Activated CD4-positive, alpha-beta T cell treated with anti-CD3 and anti-CD28 coated beads, Interleukin-10, Interleukin-2, amounts not matched to agents 100 ng/mL and 50 ng/mL, durations not matched to agents 16 hours and 8 hours (primary cell): ENCODE measurements at places on chromosomes 2 and 18.
A peak's percentile ranks its signal among the peaks of the same experiment; 100 is the strongest.

GRCh38 chr2:85168942-85169341 lies 35.8 kb downstream of the TCF7L1 start:
- DNase-seq, result no peak

- DNase-seq, result no peak
Observed at GRCh38 chr18:46856973-46857372, 60.3 kb downstream of the PIAS2 start.

DNA sequence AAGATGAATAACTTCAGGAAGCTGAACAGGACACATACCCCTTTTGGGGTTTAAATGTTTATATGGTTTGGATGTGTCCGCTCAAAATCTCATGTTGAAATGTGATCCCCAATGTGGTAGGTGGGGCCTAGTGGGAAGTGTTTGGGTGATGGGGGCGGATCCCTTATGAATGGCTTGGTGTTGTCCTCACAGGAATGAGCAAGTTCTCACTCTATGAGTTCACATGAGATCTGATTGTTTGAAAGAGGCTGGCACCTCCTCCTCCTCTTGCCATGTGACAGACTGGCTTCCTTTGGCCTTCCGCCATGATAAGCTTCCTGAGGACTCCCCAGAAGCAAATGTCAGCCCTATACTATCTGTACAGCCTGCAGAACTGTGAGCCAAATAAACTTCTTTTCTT lies 88.6 kb upstream of the ZNF532 start:
- no peak for DNase-seq

GRCh38 chr2:36277146-36277808 lies 78.3 kb upstream of the CRIM1 start:
- peak; percentile 74 for DNase-seq

- no peak for DNase-seq
Observed at GRCh38 chr2:194826241-194826640, 830.8 kb upstream of the SLC39A10 start.

DNA sequence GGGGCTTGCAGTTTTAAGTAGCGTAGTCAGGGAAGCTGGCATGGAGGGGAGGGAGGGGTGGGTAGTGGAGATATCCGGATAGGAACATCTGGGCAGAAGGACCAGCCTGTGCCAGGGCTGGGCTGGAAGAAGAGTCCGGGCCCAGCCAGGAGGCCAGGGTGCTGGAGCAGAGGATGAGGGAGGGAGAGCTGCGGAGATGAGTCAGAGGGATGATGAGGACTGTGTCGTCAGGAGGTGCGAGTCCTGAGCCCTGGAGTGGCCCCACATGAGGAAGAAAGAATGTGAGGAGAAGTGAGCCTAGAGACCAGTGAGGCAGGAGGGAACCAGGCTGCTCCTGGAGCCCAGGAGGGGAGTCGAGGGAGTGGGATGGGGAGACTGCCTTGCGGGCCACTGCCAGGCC lies 82.4 kb downstream of the CTIF start:
- DNase-seq, result no peak

GRCh38 chr2:218325566-218326160 lies 31.0 kb upstream of the CATIP start:
- DNase-seq, result no peak

- no peak for DNase-seq
Observed at GRCh38 chr18:26461405-26461804, 86.9 kb downstream of the KCTD1 start.

- DNase-seq, result no peak
Observed at GRCh38 chr2:104163611-104164130, 690.2 kb upstream of the POU3F3 start.
